SK-N-DZ (cell line): ENCODE measurements at places on chromosomes 4 and X.
A peak's percentile ranks its signal among the peaks of the same experiment; 100 is the strongest.

DNA sequence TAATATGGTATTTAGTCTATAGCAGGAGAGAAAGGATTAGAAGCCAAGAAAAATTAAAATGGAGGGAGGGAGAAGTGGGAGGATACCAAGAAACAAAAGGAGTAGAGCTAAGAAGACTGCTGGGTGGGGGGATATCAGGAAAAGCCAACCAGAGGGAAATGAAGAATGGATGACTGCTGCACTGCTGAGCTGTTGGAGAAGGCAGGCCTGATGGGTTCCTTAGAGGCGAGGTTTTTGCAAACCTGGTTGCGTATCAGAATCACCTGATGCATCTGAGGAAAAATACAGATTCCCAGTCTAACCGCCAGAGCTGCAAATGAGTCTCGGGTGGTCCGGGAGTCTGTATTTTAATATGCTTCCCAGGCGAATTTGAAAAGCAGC lies 1.5 kb downstream of the PGRMC1 start:
- no peak for DNase-seq

DNA sequence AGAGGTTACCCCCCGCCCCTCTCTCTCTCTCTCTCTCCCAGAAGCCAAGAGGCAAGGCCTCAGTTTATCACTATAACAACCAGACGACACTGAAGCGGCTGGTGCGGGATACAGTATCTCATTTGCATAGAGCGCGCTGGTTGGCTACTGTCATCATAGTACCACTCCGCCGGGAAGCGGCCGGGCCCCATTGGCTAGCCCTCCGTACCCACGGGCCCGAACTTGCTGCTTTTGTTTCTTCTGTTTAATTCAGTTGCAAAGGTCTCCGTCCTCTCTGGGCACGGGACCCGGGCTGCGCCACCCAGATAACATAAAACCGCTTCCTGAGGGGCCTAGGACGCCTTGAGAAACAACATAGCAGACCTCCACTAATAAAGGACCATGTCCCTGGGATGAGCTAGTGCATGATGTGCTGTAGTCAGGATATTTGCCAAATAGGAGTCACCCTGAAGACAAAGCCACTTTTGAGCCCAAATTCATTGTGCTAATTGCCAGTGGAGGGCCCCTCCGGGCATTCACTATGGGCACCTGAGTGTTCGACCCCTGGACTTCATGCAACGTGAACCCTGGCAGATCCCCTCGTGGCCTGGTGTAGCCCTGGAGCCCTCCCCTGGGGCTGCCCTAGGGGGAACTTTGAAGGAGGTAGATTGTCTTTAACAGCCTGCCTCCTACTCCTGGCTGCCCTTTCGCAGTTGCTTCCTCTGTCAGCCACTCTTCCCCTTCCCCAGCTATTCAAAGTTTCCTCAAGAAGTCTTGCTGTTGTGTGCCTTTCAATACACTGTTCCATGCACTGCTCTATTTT lies at the start of gene PCYT1B:
PCYT1B (minus strand) TSS at position 91 of the 802 bp plus-strand sequence. CDS start 242 bp downstream, outside the sequence.
- DNase-seq, result peak; percentile 89

DNA sequence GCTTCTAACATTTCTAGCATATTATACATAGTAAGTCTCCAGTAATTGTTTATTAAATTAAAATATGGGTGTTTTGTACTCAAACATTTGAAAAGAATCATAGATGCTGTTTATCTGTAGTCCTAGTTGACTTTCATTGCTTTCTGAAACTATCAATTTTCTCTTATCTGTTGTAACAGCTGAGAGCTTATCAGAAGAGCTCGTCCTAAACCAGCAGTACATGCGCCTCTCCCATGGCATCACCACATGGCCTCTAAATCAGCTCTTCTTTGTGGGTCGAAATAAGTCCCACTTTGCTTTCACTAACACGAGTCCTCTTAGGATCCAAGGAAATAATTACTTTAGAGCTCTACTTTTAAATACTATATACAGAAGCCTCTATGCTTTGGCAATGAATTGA lies 55.1 kb downstream of the PPP3CA start:
- DNase-seq, result peak; percentile 15

- no peak for DNase-seq
Measured at GRCh38 chr4:54543088-54543795, 114.5 kb upstream of the KIT start.

DNA sequence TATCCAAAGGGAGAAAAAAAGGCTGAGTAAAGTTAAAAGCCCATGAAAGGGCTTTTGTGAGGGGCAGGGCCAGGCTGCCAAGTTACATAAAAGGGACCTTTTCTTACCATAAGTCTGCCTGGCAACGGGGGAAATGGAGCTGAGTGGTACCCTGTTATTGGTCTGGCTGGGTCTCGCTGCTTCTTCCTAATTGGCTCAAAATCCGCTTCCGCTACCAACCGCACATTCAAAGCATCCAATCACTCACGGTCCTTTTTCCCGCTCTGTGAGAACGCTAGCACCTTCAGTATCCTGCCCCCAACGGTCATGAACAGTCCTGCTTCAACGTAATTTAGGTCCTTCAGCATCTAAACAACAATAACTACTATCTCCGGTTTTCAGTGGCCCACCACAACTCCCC lies 611 bp downstream of the TEX11 start:
- DNase-seq, result no peak

DNA sequence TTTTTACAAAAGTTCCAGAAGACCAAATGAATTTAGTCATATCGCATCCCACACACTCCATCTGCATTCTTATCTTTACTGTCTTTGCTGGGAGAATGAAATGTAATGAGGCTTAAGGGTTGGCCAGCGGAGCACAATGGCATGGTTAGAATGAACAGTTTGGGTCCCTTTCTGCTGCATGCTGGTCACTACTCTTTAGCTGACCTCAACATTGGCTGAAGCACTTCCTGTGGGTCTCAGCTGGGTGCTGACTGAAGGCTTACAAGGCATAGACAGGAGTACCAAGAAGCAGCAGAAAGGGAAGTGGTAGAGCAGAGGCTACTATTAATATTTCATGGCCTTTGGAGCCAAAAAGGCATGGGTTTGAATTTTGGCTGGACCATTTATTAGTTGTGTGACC lies 159.4 kb upstream of the GPC4 start:
- DNase-seq, result no peak

GRCh38 chrX:133151336-133151735 lies 54.4 kb upstream of the USP26 start:
- no peak for DNase-seq

DNA sequence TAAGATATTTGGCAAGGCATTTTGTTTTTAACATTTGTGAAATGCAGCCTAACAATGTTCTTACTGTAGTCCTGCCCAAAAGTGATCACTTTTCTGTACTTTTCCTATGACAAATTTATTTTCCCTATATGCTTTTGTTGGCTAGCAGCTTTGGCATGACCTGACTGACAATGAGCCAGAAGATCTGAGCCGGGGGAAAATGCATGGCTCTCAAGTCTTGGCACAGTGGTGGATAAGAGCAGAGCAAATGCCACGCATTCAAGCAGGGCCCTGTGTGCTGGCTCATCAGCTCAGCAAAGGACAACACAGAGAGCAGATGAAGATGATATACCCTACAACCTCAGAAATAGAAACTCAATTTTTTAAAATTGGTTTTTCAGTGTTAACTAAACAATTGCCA lies 187.3 kb downstream of the ANAPC10 start:
- no peak for DNase-seq

DNA sequence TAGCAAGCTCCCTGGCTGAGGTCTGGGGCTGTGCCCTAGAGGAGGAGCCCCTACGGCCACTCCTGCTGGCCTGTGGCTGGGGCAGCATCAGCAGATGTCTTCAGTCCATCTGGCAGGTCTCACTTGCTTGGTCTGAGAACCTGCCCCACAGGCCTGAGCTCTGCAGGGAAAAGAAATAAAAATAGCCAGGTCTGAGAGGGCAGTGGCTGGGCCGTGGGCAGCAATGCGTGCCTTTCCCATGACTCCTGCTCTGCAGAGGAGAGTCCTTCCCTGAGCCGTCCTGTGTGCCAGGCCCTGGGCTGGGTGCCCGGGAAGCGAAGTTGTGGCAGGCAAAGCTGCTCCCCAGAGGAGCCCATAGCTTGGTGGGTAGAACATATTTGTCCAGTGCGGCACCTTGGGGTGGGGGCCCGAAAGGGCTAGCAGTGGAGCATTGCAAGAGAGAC lies 11.3 kb upstream of the KIAA0232 start:
- DNase-seq, result no peak

GRCh38 chrX:71282514-71283402 lies 677 bp upstream of the NONO start:
- no peak for DNase-seq

- no peak for DNase-seq
Measured at GRCh38 chr4:56786955-56787354, 34.5 kb downstream of the SPINK2 start.

GRCh38 chrX:47586043-47586787 lies 4.0 kb downstream of the TIMP1 start:
- DNase-seq, result no peak

GRCh38 chr4:172813359-172813923 lies 355.2 kb upstream of the GALNT7 start:
- no peak for DNase-seq

GRCh38 chr4:128281354-128281753 lies 6.3 kb downstream of the PGRMC2 start:
- DNase-seq, result no peak

- no peak for DNase-seq
Measured at GRCh38 chr4:38920677-38921076, 53.1 kb downstream of the FAM114A1 start.

DNA sequence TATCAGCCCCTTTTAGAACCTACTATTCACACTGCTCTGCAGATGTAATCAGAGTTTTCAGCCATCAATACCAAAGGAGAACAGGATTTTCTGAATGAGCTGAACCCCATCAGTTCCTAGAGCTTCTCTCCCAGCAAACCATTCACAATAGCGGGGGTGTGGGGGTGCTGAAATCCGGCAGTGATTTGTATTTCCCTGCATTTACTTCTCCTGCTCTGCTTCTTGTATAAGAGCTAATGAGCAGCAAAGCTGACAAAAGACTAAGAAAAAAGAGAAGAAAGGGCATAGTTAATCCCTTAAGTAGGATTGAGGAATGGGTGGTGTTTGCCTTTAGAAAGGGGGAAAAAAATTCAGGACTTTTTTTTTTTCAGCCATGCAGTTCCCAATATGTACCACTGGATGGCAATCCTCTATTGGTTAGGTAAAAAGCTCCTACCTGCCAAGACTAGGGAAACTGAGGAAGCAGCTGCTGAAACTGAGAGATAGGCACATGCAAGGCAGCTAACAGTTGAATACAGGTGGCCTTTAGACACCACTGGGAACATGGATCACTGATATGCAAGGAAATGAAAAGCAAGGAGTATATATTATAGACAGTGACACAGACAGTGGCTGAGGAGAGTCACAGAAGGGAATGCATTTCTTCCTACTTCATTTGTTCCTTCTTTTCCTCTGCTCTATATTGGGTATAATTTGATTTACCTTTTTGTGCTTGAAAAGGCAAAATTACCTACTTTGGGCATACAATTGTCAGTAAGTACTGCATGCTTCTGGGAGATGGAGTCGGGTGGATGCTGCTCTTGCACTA lies 217.9 kb downstream of the HS6ST2 start:
- DNase-seq, result no peak

DNA sequence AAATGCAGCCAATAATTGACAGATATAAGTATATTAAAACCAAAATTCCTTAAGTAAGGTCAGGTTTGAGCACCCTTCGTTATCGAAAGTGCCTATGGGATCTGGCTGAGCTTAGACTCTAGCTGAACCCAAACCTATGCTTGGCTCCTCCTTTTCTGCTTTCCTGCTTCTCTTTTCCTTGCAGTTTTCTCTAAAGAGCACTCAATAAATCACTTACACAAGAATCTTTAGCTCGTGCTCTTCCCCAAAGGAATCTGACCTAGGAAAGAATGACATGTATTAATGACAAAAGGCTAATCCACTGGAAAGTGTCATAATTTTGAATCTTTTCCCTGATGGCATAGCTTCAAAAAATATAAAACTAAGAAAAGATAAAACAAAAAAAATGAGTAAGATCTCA lies 282.7 kb downstream of the DKK2 start:
- no peak for DNase-seq

DNA sequence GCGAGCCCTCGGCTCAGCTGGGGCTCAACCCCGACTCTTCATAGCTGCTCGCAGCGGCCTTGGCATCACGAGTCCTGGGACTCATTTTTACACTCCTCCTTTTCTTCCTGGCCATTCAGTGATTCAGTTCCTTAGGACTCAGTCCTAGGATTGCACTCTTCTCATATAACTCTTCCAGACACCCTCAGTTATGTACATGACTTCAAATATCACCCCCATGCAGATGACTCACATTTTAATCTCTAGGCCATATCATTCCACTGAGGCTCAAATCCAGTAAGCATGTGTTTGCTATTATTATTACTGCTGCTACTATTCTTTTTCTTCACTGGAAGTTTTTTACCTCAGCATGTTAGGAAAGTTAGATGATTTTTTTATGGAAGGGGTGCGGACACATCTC lies 14.4 kb downstream of the ITGB1BP2 start:
- no peak for DNase-seq

DNA sequence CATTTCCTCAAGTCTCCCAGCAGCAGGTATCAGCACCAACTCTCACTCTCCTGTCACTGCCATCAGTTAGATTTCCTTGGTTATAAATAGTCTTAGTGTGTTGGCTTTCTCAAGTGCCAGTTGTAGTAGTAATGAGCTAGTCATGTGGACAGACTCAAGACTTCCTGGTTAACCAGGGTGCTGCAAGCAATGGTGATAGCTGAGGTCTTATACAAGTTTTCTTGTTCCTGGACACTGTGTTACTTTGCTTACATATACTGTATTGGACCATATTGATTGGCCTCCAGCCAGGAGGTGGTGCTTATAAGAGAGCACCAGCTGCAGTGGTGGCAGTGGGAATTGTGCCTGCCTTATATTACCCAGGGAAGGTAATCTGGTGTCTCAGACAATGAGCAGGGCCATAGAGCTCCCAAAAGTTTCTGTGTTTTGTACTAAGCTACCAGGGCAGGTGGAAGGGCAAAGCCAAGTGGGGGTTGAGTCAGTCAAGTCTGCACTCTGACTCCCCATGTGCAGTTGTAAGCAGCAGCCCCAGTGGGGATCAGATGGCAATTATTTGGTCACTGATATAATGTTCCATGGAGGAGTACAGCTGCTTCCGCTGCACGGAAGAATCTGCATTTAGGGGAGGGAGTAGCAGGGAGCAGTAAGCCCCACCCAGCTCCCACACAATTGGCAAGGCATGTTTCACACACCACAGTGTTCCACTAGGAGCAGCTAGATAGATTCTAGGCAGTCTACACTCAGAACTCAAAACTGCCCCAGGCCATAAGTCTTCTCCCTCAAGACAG lies 24.1 kb upstream of the ZDHHC15 start:
- no peak for DNase-seq

DNA sequence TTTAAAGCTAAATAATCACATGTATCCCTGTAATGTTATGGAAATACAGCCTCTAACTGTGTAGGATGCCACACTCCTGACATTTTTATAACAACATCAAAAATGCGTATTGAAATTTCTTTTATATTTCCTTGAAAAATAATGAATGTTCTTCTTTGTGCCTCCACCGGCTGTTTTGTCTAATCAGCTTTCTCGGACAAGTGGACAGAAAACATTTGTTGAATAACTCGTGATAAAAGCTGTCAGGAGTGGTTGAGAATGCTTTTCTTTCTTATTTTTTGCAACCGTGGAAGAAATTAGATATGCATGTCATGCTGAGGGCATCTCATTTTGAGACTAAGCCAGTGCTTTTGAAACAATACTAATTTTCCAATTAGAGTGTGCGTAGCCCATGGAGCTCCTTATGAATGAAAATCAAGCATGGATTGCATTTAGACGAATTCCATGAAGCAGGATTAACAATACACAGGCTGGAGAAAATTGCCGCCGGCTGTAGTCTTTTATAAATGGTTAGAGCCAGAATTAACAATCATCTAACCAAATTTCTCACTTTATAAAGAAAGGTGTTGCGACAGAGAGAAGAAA lies 614.5 kb upstream of the LCORL start:
- no peak for DNase-seq

- DNase-seq, result peak; percentile 15
Measured at GRCh38 chrX:30504309-30504708, 73.3 kb downstream of the TASL start.
